HCEC 1CT (cell line): ENCODE measurements at places on chromosomes 3 and 15.
A peak's percentile ranks its signal among the peaks of the same experiment; 100 is the strongest.

DNA sequence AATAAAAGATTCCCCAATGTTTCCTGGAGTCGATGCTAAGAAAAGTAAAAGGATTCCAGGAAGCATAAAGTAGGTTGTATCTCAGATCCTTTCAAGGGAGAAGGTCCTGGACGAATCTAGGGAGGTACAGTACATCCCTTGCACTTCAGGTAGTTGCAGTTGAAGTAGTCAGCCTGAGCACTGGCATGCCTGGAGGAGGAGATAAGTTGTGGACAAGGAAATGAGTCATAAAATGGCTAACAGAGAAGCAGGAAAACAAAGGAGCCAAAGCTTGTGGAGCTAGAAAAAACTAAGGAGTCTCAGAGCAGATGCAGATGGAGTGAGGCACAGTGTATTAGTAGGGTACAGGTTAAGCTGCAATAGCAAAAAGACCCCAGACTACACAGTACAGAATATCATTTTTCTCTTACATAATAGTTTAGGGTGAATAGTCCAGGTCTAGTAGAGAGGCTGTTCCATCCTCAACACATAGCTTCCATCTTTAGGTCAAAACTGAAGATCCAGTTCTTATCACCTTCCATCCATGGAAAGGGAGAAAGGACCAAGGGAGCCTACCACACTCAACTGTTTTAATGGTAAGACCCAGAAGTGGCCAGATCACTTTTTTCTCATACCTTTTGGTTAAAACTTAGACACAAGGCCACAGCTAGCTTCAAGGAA lies 41.3 kb downstream of the COL6A5 start:
- DNase-seq: no peak

- DNase-seq: no peak
Measured at GRCh38 chr3:74443102-74443501, 171.4 kb downstream of the CNTN3 start.

DNA sequence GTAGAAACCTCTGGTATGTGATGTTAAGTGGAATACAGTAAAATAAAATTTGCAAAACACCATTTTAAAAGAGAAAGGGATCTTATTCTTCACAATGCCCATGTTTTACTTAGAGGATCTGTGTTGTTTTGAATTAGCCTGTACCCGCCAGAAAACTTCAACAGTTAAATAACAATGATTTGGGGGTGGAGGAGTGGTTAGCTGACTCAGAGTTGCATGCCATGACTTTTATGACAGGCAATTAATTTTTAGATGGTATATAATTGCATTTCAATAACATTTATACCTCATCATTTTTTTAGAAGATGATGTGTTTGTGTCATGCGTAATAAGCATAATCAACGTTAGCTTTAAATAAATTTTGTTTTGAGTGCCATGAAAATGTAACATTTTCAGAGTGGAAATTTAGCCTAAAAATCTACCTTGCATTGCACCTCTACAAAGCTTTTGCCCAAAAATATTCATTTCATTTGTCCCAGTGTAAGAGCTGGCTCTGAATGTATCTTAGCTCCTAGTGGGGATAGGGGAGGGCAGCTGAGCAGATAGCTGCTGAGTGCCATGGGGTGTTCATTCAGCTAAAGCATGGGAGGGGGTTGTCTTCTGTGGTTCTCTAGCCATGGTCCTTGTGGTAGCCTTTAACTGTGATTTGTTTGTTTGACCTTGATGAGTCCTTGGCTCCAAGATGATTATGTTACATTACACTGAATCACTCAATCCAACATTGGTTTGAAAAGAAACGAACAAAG lies 379.8 kb downstream of the LPP start:
- DNase-seq: peak; percentile 32

GRCh38 chr3:195877136-195877715 lies 31.1 kb downstream of the TNK2 start:
- no peak for DNase-seq

- DNase-seq: no peak
Measured at GRCh38 chr3:23663246-23663645, 142.5 kb upstream of the UBE2E1 start.

- DNase-seq: no peak
Measured at GRCh38 chr3:197064771-197065170, 35.2 kb upstream of the MELTF start.

- DNase-seq: no peak
Measured at GRCh38 chr3:187484547-187485295, 116.5 kb downstream of the RTP4 start.

DNA sequence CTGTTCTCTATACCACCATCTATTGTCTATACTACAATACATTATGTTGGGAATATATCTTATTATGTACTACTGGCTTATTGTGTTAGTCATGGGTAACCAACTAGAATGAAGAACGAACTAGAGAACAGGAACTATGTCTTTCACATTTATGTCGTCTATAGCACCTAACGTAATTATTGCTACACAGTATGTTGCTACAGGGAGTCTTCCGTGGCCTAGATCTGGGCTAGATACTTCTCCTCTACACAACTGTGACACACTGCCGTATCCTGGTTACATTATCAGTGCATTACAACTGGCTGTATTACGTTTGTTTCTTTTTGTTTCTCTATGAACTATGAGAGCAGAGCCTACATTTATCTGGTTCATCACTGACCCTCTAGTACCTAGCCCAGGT lies 34.0 kb downstream of the SCG5 start:
- DNase-seq: no peak

- peak; percentile 14 for DNase-seq
Measured at GRCh38 chr15:35705884-35706585, 160.1 kb upstream of the DPH6 start.

- peak; percentile 87 for DNase-seq
Measured at GRCh38 chr3:99651531-99651930, 13.1 kb downstream of the COL8A1 start.

DNA sequence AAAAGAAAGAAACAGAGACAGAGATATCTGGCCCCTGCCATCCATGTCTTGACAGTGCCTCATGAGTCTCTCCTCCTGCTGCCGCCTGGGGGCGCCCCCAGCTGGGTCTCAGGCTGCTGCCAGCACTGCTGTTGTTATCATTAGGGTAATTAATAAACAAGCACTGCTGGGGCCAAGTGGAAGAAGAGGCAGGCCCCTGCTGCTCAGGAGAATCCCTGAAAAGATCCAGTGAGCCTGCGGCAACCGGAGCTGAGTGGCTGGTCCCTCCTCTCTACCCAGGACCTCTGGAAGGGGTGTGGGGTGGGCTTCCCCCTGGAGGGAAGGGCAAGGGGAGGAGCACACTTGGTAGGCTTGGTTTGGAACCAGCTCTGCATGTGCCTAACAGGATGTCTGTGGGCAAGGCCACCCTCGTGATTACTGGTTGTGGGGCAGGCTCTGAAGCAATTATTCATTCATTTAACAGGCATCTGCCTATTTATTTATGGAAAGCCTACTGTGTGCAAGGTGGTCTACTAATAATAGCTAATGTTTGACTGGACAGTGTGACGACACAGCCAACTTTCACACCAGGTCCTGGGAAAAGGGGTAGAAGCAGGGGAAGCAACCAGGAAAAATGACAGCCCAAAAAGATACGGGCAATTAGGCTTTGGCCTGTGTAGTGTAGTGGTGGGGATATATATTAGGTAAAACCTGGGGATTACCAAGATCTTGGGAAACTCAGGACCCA lies 1.2 kb upstream of the TYRO3 start:
- DNase-seq: peak; percentile 66

DNA sequence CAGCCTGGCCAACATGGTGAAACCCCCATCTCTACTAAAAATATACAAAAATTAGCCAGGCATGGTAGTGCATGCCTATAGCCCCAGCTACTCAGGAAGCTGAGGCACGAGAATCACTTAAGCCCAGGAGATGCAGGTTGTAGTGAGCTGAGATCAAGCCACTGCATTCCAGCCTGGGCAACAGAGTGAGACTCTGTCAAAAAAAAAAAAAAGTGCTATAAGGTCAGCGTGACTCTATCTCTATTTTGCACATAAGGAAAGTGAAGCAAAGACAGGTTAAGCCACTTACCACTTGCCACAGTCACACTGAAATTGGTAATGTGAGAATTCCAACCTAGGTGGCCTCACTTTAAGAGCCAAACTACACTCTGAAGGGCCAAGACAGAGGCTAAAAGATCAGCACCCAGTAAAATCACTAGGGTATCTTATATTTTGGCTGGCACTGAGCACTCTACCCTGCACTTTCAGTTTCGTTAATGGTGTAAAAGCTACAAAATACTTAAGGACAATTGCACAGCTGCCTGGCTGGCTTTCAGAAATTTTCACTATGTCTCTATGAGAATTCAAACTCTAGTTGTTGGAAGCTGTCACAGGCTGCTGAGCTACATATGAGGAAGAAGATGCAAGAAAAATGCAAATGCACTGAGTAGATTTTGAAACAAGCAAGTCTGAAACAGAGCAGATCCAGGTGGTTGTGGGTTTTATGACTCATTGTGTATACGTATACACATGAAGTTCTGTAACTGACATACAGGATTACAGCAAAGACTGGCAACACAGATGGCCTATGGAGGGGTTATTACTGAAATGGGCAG lies 32.7 kb downstream of the TRANK1 start:
- DNase-seq: peak; percentile 79

DNA sequence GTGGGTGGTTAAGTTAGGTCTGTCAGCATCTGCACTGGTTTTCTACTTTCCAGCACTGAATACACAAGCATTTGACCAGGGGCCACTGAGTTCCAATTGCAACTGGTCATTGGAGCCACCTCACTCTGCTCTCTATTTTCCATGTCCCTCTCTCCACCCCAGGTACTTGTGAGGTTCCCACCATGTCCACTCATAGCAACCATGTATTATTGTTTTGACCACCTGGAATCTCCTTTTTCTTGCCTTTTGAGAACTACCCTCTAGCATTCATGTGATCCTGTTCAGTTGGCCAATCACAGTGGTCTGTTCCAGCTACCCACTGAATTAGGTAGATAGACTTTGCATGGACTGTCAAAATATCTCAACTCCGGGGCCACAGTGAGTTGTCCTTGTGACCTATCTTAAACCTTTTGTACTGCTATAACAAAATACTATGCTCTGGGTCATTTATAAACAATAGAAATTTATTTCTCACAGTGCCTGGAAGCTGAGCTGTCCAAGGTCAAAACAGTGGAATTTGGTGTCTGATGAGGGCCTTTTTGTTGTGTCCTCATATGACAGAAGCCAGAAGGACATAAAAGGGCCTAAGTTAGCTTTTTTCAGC lies 20.2 kb upstream of the TM4SF18 start:
- no peak for DNase-seq

- no peak for DNase-seq
Measured at GRCh38 chr3:32105291-32106131, 909 bp upstream of the GPD1L start.

DNA sequence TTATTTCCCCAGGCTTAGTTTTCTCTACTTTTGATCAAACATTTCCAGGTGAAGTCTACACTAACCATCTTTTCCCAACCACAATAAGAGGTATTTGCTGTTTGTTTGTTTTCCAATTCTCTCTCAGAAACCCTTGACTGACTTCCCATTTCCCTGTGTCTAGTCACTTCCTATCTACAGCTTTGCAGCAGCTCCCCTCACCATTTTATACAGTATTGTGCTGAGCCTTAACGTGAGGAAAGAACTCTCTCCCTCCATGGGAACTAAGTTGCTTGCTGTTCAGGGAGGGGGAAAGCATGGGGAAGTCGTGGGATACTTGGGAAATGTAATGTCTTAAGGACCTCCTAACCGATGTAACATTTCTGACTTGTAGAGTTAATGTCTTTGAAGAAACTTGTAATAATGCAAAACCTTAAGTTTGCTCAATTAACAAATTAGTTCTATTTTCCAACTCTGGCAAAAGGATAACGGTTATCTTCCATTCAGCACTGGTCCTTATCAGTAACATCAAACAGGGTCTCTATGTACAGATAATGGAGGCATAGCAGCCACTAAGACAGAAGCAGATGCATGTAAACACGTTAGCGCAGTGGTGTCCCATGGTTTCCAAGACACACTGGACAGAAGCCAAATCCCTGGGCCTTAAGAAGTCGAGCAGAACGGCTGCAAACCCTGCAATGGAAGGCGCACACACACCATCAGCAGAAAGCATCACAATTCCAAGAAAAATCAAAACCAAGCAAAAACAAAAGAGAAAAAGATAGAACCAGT lies 39.7 kb downstream of the NPTN start:
- DNase-seq: no peak

- DNase-seq: peak; percentile 91
Measured at GRCh38 chr3:36677331-36678007, 86.9 kb downstream of the DCLK3 start.

DNA sequence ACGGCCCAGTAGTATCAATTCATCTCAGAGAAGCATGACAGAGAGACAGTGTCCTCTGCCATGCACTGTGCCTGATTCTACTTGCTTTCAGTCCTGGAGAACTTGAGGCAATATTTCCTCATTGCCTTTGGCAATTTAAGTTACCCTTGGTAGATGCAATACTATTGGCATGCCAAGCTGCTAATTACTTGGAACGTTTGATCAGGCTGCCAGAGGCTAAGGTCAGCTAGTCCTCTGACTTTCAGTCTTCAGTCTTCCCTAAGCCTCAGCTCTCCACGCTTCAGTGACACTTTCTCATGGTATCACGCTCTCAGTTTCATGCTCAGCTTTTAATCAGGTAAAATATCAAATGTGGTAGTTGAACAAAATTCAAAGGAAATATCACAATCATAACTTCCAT lies 13.1 kb upstream of the OSBPL11 start:
- DNase-seq: no peak

GRCh38 chr15:72288796-72289596 lies 16.6 kb upstream of the PARP6 start:
- no peak for DNase-seq

GRCh38 chr3:107973961-107974360 lies 116.9 kb downstream of the CD47 start:
- no peak for DNase-seq

DNA sequence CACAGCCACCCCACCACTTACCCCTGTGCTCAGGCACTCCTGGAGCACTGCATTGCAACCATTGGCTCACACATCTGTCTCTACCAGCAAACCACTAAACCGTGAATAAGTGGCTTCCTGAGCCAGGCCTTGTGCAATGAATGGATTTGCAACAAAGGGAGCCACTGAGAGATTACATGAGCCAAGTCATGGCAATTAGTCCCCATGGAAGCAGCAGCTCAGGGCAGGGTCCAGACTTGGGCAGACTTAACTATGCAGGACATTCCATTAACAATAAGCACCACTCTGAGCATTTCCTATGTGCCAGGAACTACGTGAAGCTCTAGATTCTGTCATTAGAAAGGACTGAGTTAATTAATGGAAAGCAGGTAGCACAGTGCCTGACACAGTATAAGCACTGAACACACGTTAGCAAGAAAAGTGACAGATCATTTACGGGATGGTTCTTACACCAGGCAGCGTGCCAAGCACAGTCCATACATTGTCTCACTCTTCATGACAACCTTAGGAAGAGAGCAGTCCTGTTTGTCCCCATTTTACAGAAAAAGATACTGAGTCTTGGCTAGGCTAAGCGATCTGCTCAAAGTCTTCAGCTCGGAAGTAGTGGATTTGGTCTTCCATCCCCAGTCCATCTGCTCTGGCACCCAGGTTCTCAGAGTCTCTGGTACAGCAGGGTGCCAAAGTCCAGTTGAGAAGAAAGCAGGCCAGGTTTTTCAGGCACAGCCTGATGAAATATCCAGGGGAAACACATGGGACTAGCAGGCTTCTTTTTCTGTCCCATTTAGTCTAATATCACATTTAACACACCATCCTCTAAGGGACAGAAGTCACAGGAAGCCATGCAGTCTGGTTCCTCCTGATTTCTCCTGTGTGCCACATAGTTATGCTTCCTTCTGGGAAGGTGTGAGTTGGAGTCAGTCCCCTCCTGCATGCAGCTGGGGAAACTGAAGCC lies 44.1 kb downstream of the LIPC start:
- peak; percentile 42 for DNase-seq
